ENCODE measurements at places on chromosomes 1 and 21.

DNA sequence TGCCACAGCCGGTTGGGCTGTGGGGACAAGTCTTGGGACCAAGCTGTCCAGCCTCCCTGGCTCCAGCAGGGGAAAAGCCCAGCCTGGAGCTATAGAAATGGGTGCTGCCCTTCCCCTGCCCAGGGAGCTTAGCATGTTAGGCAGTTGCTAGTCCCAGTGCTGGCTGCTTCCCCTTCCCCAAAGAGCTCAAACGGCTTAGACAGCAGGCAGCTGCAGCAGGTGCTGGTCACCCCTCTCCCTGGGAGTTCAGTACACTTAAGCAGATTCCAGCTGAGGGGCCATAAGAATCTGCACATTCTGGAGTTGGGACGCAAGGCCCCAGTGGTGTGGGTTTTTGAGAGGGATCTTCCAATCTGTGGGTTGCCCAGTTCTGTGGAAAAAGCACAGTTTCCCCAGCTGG, 11.1 kb upstream of the REG4 start:
- no peak for DNase-seq

DNA sequence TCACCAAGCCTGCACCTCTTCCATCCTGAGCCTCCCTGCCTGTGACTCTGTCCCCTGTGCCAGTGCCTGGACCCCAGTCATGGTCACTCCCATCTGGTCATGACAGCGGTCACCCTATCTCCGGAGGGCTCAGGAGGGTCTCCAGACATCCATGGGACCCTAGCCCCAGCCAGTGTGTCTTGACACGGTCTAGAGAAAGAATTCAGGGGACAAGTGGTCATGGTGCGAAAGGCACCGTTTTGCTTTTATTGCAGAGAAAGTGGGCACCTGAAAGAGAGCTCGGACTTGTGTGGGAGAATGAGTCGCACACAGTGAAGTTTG, 4.7 kb upstream of the RIPK4 start:
- DNase-seq: no peak

DNA sequence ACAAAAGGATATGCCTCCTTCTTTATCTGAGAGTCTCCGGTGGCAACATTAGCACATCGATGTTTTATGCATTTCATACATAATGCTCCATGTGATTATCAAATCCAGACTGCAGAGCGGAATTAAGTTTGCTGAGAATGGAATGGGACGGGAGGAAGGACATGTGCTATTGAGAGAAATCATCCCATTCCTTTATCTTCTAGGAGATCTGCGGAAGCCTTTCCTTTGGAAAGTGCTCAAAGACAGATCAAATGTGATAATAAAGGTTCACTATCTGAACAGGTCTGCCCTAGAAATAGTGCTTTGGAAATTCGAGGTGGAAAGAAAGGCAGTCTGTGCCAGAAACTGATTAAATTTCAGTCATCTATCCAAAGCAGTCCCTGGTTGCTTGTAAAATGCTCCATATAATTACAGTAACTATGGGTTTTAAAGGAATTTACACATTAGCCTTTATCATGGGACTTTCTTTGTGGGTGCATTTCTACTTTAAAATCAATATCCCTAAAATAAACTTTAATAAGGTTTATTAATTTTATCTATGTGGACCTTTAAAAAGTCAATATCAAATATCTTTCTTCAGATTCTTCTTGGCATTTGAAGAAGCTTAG, 473.5 kb upstream of the ADGRL2 start:
- no peak for DNase-seq

DNA sequence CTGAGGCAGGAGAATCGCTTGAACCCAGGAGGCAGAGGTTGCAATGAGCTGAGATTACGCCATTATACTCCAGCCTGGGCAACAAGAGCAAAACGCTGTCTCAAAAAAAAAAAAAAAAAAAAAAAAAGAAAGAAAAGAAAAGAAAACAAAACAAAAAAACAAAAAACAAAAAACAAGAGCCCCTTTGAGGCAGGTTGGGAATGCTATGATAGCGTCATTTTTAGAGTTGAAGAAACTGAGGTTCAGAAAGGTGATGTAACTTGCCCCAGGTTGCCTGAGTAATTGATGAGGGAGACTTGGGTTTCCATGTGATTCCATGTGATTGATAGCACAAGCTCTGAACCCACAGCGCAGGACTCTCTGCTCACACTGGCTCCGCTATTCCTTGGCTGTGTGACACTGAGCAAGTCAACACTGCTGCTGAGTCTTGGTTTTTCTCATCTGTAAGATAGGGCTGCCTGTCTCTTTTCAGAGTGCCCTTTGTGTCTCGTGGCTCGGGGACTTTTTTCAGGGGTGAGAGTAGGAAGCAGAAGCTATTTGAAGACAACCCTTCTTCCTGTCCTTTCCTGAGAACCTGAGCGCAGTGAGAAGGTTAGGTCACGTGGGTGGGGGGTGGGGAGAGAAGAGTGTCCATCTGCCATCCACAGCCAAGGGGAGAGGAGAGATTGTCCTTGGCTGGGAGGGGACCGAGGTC, 2.5 kb downstream of the CNR2 start:
- no peak for DNase-seq

GRCh38 chr1:207810606-207811295, 58.9 kb downstream of the CD46 start:
- no peak for DNase-seq

GRCh38 chr1:192045131-192045530, 113.1 kb upstream of the RGS18 start:
- DNase-seq: no peak

- DNase-seq: no peak
Measured at GRCh38 chr21:41437729-41438128, 11.7 kb downstream of the MX1 start.

GRCh38 chr1:31161571-31161970, 78.1 kb downstream of the NKAIN1 start:
- no peak for DNase-seq

DNA sequence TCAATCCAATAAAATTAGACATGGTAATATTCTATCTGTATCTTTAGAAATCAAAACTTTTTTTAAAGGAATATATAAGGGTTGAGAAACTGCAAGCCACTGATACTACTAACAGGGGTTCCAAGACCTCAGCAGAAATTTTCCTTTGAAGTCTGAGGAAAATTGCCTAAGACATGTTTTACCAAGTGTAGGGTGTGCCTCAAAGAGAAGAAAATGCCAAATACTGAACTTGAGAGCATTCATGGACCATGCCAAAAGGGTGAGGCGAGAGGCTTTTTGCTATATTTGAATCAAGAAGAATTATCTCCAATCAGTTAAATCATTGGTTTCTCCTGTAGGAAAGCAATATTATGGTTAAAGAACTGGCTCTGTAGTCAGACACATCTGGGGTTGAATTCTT, 207.9 kb upstream of the B3GALT2 start:
- no peak for DNase-seq

DNA sequence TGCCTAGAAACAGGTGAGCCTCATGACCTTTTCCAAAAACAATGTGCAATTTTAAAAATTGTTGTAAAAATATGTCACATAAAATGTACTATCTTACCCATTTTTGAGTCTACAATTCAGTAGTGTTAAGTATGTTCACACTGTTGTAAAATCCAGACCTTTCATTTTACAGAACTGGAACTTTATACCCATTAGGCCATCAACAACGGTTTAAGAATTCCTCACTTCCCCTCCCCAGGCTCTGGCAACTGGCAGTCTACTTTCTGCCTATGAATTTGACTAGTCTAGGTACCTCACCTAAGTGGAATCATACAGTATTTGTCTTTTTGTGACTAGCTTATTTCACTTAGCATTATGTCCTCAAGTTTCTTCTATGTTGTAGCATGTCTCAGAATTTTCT, 8.6 kb downstream of the CTSE start:
- no peak for DNase-seq

GRCh38 chr21:17491716-17492414, 21.0 kb upstream of the CXADR start:
- peak; percentile 78 for DNase-seq

GRCh38 chr1:110050602-110051261, 16.3 kb downstream of the STRIP1 start:
- no peak for DNase-seq

DNA sequence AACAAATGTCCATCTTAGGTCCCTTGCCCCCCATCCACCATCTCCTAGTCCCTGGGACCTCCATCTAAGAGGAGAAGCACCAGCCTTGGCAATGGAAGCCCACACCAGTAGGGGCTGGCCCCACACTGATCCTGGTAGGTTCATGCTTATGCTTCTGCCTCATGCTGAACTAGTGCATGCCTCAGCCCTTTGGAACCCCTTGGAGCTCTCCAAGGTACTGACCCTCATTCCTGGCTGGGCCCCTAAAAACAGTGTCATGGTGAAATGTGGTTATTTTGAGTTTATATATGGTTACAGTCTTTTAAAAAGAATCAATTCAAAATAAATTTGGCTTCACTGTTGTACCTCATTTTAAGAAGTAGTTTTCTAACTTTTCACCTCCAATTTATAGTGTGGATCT, 108.3 kb downstream of the HIVEP3 start:
- DNase-seq: no peak

- DNase-seq: no peak
Measured at GRCh38 chr21:33299181-33299752, 25.5 kb upstream of the IFNAR1 start.

DNA sequence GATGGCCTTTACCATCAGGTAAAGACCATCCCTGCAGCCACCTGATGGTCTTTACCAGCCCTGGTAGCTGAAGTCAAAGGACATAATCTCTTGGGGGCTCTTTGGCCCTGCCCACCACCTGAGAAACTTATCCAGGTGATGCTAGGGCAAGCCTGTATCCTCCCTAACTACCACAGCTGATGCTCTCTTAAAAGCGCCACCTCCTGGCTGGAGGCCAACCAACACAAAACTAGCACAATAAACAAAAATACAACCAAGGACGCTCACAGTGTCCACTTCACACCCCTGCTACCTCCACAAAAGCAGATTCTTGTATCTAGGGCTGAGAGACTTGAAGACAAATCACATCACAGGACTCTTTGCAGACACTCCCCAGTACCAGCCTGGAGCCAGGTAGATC, 357.1 kb upstream of the POU3F1 start:
- DNase-seq: no peak

DNA sequence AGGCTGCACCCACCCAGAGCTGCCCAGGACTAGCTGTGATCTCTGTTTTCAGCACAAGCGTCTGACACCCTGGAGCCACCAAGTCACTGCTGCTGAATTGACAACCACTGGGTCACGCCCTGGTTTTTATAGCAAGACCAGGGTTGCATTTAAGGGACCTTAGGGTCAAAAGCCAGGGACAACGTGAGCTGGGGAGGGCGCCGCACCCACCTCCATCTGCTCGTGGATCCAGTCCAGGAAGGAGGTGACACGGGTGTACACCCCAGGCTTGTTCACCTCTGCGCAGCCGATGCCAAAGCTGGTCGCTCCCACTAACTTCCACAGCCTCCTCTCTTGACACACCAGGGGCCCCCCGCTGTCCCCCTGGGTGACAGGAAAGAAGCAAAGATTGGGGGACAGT, 9.2 kb upstream of the TFF1 start:
- no peak for DNase-seq

DNA sequence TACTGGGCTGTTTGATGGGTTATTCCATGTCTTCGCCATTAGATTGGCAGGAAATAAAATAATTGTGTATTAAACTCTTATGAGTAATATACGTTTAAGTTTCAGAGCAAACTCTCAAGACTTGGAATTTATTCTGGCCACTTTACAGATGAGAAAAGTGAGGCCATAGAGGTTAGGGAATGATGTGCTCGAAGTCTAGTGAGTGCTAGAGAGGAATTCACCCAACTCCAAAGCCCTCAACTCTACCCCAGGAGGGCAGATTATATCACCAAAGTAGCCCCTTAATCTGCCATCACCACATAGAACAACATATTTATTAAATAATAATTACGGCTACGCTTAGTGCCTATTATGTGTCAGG, 440 bp upstream of the MUL1 start:
- no peak for DNase-seq

- no peak for DNase-seq
Measured at GRCh38 chr1:46613661-46614603, 2.7 kb downstream of the MOB3C start.

- no peak for DNase-seq
Measured at GRCh38 chr1:53642607-53643006, 96.4 kb downstream of the GLIS1 start.

DNA sequence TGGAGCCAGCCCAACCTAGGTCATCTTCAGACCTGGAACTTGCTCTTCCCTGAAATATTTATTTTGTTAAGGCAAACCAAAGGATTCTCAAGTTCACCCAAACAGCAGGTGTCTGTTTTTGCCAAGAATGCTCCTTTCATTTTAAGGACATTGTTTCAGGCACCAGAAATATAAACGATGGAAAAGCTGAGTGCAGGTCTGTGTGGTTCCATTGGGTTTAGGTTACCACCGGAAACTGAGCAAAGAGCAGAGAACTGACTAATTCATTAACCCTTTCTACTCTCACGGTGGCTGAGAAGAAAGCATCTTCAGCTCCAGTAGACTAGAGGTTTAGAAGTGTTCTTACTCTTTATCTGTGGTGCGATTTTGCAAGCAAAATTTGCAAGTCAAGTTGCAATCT, 38.0 kb upstream of the ZC3H11B start:
- DNase-seq: no peak

DNA sequence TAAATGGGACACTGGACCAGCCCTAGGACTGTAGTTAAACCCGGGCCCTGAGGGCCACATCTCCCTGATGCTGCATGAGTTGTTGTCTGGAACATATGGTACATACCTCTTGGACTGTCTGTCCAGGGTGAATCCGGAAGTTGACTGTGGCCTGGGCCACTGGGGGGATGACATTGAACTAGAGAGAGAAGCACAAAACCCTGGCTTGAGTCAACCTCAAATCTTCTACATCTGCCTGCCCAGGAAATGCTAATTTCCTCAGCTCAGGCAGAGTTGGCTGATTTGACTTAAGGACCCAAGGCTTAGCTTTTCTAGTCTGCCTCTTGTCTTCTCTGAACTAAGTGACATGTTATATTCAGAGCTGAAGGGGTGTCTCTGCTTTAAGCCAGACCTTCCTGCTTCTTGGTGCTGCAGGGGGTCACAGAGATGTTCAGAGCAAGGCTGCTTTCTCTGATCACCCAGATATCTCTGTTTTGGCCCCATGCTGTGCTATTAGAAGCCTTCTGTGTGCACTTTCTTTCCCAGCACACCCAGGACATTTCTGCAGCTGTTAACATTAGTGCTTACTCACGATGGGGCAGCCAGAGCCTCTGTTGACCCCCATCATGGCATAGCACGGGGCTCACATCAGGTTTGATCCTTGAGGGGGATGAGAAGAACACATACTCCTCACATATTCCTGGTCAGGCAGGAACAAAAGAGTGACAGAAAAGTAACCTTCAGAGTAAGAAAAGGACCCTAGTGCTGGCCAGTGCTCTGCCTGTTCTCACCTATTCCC, 9.6 kb downstream of the PM20D1 start:
- no peak for DNase-seq

DNA sequence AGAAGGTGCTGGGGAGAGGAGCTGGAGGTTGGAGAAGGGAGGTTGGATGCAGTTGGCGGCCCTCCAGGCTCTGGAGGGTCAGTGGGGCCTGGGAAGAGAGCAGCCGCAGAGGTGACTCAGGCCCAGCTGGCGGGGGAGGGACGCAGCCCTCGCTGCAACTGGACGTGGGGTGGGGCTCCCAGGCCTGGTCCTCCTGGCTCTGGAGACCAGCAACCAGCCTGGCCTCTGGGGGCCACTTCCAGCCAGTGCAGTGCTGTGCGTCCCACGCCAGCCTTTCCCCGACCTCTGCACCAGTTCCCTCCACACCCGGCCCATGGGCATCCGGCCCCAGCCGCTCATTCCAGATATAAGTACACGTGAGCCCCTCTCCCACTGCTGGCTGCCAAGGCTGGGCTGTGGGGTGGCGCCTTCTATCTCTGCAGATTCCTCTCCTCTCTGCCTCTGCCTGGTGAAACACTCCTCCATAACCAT, 38.0 kb upstream of the COL18A1 start:
- DNase-seq: peak; percentile 95
